Fibroblast of skin of left biceps (primary cell): ENCODE measurements at places on chromosomes 6 and 20.

DNA sequence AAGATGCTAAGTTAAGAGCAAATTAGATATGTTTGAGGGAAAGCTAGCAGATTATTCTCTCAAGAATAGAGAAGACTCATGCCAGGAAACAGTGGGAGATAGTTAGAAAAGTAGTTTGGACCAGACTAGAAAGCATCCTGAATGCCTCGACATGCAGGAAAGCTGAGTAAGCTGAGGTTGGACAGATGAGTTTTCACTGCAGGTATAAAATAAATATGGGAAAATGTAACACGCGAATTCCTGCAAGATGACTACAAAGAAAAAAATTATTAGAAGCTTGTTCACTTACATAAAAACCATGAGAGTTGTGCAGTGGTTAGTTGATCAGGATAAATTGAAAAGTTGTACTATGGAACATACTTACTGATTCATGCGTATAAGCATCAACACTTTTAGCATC is 484.2 kb upstream of the MANEA start:
- DNase-seq, result no peak

GRCh38 chr20:35871259-35871771 is 83.0 kb downstream of the SCAND1 start:
- no peak for DNase-seq

GRCh38 chr6:921400-921799 is 228.5 kb upstream of the EXOC2 start:
- no peak for DNase-seq

GRCh38 chr6:96542702-96543101 is 20.2 kb upstream of the FHL5 start:
- no peak for DNase-seq

DNA sequence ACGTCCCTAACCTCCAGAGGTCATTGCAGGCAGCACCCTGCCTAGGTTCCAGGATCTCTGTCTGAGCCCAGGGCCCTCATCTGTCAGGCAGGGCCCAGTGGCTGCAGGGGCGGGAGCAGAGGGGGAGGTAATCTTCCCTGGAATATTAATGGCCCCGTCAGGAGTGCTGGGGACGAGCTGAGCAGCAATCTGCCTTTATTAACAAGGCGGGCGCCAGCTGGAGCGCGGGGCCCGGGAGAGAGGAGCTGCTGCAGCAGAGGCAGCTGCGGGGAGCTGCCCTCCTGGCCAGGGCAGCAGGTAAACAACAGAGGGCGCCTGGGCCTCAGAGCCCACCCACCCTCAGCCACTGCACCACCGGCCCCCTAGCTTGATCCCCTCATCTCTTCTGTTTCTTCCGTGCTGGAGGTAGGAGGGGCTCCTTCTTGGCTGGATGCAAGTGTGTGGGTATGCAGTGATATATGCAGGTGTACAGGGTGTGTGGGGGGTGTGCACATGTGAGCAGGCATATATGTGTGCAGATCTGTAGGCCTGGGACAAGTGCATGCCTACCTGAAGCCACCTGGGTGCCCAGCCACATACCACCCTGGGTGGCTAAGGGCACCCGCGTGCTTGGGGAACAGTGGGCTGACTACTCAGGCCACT is 131.8 kb upstream of the MLN start:
- no peak for DNase-seq
